ENCODE measurements at places on chromosomes 5 and 9. TPM values are rescaled to one million over a fixed set of nuclear protein-coding genes. Genes with fewer than 3 reads are reported as not detected.

WNK2 gene
- total RNA-seq, result not detected

RNF183 gene
- not detected for total RNA-seq

MGAT4B gene
- total RNA-seq, result 75.7 TPM

CYSTM1 gene
- total RNA-seq, result 88.9 TPM

SLC46A2 gene
- total RNA-seq, result not detected
